ENCODE measurements at places on chromosomes 12 and 14.

- H3K4me1 ChIP-seq: peaks cover 17% of the 10 kb centered on the region
- no peaks in the 10 kb centered on the region for H3K27me3 ChIP-seq
- DNase-seq: no peak
- no peak overlapping the region for H3K4me3 ChIP-seq
- no peak overlapping the region for H3K27ac ChIP-seq
- H3K36me3 ChIP-seq: peaks cover 53% of the 10 kb centered on the region
These were observed 18.7 kb downstream of the TMX1 start for GRCh38 chr14:51258788-51259187.

- DNase-seq: no peak
- no peaks in the 10 kb centered on the region for H3K36me3 ChIP-seq
- no peak overlapping the region for H3K4me3 ChIP-seq
- no peaks in the 10 kb centered on the region for H3K4me1 ChIP-seq
- peaks cover 7% of the 10 kb centered on the region for H3K27me3 ChIP-seq
These were observed 13.5 kb downstream of the NFATC4 start for GRCh38 chr14:24381363-24382063.

GRCh38 chr12:40375076-40375475, 150.3 kb downstream of the LRRK2 start:
- no peaks in the 10 kb centered on the region for H3K4me1 ChIP-seq
- H3K27me3 ChIP-seq: no peaks in the 10 kb centered on the region
- H3K36me3 ChIP-seq: no peaks in the 10 kb centered on the region
- no peak for DNase-seq
- no peak overlapping the region for H3K4me3 ChIP-seq
- no peak overlapping the region for H3K27ac ChIP-seq

DNA sequence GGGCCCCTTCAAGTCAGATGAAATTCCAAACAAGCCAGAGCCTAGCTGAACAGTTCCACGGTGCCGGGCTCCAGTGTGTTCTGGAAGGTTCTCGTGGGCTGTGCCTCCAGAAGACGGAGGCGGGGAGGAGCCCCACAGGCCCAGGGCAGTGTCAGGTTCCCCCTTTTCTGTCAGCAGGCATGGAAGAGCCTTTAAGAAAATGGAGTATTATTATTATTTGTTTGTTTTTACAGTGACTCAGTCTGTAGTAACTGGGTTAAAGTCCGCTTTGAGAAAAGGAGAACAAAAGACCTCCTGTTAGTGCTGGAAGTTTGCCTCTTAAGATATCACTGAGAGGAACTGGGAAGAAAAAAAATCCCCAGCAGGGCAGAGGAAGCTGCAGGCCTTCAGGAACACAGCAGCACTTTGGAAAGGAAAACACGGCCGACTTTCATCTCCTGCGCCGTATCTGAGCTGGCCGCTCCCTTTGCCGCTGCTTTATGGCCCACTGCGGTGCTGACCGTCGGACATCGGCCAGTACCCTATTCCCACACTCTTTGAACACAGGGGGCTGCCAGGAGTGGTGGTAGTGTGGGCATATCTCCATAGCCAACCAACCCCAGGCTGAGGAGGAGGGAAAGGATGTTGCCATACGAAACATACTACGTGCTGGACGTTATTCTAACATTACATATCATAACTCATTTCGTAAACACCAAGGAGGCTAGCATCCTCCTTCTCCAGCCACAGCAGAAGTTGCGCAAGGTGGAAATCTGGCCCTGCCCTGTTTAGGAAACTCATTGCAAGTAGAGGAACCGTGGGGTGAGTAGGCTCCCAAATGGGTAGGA, 194.0 kb downstream of the ZFP36L1 start:
- peaks cover 7% of the 10 kb centered on the region for H3K4me1 ChIP-seq
- H3K27me3 ChIP-seq: no peaks in the 10 kb centered on the region
- H3K36me3 ChIP-seq: no peaks in the 10 kb centered on the region

GRCh38 chr12:6124411-6125309, at the start of gene VWF:
Gene VWF (minus strand): TSS chr12:6124670. CDS start chr12:6123196, 1,474 bp downstream.
- peaks cover 2% of the 10 kb centered on the region for H3K27me3 ChIP-seq
- DNase-seq: no peak
- H3K36me3 ChIP-seq: no peaks in the 10 kb centered on the region
- no peaks in the 10 kb centered on the region for H3K4me1 ChIP-seq
- no peak within 1 kb of the TSS for H3K4me3 ChIP-seq
- no peak within 1 kb of the TSS for H3K27ac ChIP-seq
